Activated CD4-positive, alpha-beta T cell treated with anti-CD3 and anti-CD28 coated beads for 4 hours (primary cell): ENCODE measurements at places on chromosomes 5 and 9.

GRCh38 chr5:75885321-75885720 lies 168.1 kb upstream of the POC5 start:
- no peak for DNase-seq

DNA sequence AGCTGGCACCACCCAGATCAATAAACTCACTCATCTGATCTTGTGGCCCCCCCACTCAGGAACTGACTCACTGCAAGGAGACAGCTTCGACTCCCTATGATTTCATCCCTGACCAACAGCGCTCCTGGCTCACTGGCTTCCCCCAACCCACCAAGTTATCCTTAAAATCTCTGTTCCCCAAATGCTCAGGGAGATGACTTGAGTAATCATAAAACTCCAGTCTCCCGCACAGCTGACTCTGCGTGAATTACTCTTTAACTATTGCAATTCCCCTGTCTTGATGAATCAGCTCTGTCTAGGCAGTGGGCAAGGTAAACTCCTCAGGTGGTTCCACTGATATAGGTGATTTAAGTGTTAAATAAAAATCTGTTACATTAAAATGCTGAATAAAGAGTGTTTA lies 1.9 kb upstream of the TRIM32 start:
- DNase-seq: no peak

GRCh38 chr9:130731355-130731754 lies 37.8 kb downstream of the EXOSC2 start:
- no peak for DNase-seq

- DNase-seq: no peak
These were observed 25.2 kb upstream of the BASP1 start for GRCh38 chr5:17192191-17192590.

DNA sequence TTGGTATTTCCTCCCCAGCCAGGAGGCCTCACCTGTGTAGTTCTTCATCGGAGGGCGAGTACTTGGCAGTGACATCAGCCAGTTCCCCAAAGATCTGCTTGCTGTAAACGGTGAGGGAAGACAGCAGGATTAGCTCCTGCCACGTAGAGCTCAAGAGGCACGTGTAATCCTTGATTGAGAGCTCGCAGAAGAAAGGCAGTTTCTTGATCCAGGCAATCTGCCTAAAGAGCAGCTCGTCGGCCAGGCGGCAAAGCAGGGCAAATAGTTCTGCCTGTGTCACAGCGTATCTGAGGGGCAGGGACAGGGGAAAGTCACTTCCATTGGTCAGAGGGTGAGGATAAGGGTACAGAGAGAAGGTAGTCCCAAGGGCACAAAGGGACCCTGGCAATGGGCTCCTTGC lies 28.6 kb upstream of the NR5A1 start:
- DNase-seq: no peak

GRCh38 chr5:105868038-105868780 lies 1802.5 kb downstream of the EFNA5 start:
- DNase-seq: no peak

DNA sequence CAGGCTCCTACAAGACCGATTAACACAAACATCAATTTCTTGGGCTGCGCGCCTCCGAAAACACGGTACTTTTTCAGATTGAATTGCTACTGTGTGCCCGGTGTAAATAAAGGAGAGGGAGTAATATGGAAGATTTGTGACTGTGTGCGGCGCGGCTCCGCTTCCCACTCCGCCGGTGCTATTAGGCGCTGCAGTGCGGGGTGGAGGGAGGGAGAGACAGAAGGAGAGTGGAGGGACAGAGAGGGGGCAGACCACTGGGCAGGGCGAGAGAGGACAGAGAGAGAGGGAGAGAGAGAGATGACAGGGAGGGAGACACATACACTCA lies 24.7 kb upstream of the RNU6ATAC start:
- DNase-seq: no peak

DNA sequence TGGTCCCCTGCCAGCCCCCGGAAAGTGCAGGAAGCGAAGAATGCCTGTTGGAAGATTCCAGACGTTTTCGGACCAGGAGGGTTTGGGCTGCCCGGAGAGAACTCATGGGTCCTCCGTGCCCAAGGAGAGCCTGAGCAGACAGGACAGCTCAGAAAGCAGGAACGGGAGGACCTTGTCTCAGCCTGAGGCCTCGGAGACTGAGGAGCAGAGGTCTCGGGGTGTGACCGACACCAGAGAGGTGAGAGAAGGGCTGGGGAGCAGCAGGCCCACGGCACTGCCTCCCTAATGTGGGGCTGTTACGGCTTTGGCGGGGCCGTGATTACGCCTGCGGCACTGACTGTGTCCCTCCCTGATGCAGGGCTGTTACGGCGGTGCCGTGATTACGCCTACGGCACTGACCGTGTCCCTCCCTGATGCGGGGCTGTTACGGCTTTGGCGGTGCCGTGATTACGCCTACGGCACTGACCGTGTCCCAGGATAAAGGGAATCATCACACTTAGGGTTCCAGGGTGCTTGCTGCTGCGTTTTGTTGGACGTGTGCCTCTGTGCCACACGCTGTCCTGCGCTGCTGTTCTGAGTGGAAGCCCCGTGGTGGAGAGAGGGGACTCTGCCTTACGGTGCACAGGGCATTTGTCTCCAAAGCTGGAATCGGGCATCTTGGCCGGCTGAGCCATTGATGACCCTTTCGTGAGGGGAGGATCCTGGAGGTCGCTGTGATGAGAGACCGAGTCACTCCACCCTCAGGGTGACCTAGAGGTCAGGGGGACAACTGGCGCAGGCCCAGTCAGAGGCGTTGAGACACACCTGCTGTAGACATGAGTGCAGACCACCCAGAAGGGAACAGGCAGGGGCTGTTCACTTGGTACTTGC lies 25.7 kb downstream of the CEP72 start:
- no peak for DNase-seq

DNA sequence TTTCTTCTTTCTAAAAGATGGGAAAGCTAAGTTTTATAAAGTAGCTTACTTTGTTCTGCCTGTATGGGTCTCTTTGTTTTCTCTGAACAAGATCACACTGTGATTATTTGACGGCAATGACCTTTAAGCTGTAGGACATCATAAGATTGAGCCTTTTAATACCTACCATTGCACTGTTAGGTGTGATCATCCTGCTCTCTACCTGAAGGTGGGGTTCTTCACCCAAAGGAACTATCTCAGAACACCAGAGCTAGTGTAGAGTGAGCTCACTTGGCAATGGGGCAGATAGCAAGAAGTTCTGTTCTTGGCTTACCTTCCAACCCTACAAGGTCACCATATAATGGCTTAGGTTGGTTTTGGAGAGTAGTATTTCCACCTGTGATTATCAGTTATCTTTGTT lies 200.2 kb downstream of the SPATA31D1 start:
- DNase-seq: no peak

DNA sequence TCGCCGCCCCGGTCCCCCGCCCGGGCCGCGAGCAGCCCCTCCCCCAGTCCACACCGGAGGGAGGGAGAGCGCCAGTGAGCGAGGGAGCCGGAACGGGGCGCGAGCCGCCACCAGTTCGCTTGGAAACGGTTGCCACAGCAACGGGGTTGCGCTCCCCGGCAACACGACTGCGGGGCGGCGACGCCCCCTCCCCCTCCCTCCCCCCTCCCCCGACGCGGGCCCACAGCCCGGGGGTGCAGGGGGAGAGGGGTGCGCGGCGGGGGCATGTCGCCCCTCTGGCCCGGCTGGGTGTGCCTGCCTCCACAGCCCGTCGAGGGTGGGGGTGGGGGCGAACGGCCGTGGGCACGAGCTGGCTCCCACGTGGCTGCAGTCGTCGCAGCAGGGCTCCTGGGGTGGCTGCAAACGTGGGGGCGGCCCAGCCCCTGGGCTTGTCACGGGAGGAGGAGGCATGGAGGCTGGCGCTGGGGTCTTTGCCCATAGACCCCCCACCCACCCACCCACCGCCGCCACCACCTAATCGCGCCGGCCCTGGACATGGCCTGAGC lies 524 bp downstream of the PRR7 start:
- peak; percentile 59 for DNase-seq

DNA sequence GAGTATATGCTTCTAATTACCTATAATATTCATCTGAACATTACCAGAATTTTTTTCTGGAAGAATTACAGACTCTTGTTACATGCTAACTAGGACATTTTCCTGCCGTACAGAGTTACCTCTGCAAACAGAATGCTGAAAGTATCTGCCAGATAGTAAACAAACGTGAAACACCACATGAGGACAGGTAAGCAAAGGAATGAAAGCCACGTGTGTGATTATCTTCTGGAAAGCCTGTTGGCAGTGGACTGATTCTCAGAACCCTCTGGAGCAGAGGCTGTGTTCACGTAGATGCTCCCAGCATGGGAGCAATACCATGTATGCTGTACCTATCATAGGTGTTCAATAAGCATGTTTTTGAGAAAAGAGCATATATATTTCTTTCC lies 472.6 kb downstream of the ENC1 start:
- DNase-seq: no peak

GRCh38 chr9:27303219-27303618 lies 6.3 kb upstream of the EQTN start:
- no peak for DNase-seq

DNA sequence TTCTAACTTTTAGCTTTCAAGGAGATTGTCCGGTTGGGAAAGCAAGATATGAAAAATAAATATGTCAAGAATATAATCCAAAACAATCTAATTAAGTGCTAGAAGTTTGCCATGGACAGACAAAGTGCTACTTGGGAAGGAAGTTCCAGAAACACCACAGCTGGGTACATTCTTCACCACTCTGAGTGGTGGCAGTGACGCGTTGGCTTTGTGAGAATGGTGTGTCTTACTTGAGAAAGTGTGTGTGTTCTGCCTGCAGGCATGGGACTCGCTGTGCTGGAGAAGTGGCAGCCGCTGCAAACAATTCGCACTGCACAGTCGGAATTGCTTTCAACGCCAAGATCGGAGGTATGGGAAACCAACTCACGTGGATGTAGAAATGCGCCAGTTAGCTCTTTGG lies 177.2 kb downstream of the PCSK5 start:
- no peak for DNase-seq

DNA sequence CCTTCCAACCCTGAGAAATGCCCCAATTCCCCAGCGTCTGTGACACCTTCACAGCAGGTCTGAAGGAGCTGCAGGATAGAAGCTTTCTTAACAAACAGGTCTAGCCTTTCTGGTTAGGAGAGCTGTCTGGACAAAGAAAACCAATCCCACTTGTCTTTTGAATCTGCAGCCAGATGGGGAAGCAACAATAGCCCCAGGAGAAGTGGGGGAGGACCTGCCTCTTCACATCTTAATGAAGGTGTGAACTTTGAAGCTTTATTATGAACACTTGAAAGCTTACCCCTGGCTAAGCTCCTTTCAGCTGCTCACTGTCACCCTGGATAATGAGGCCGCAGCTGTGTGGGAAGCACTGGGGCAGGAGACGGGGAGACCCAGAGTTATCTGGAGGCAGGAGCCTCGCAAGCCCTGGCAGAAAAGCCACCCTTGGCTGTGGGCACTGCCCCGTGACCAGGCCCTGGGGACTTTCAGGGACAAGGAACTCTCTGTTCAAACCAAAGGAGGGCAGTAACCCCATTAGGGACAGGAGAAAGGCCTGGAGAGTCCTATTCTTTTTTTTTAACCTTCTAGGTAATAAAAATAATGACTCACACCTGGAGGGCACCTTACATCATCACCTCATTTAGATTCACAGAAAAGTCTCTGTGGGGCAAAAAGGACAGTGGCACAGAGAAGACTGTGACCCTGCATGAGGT lies 151.8 kb upstream of the RAD23B start:
- no peak for DNase-seq

DNA sequence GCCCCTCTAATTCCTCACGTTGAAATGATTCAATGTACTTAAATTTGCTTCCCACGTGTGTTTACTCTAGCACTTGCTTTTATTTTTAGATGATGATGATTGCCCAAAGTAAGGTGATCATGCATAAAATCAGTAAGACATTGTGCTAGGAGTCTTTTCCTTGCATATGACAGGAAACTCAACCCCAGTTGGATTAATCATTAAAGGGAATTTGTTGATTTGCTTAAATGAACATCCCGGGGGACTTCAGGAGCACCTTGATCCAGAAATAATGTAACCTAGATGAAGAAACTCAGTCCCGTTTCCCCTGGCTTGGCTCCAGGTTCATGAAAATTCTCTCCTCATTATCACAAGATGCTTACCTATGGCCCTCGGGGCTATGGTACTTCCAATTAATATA lies 106.1 kb upstream of the STC2 start:
- no peak for DNase-seq

- DNase-seq: no peak
These were observed 411.2 kb upstream of the SLC30A5 start for GRCh38 chr5:68682400-68683160.

DNA sequence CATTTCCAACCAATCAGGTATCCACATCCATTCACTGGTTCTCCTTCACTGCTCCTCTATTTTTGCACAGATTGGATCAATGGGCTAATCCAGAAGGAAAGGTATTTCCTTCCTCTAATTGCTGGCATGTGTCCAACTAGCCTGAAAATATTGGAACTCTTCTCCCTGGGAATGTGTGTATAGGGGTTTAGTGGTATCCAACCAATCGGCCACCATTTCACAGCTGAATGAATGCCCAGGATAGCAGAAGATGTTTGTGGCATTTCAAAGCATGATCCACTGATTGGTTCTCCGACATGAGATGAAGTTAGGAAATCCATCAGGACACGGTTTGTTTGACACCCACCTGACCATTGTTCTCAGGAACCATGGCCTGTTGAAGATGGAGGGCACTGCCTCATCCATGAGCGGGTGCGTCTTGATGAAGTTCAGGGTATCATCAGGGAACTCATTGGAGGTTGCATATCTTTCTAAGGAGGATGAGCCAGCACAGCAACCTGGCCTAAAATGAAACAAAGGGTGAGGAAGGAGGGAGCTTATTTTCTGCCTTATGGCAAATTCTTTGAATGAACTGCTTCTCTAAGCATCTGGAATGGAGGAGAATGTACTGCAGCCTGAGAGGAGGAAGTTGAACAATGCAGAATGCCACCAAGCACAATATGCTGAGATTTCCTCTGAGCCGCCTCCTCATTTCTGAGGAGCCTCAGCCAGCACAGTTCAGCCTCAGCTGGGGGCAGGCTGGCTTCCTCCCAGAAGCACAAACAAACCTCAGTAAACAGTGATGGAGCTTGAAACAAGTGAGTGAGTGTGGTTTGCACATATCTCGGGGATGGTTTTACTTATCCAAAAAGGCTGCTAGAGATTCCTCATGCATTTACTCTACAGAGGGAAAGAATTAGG lies 94.6 kb downstream of the SEMA6A start:
- no peak for DNase-seq

DNA sequence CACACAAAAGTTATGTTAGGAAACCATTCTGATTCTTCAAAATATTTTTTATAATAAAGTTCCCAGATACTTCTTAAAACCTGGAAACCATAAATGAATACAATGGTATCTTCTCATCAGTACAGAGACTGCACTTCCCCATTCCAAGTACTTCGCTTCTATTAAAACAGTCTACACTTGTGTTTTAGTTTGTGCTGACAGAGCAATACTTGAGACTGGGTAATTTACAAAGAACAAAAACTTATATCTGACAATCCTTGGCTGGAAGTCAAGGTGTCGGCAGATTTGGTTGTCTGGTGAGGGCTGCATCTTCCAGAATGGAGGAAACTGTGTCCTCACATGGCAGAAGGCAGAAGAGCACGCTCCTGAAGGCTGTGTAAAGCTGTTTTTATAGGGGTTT lies 70.1 kb downstream of the RFX3 start:
- no peak for DNase-seq

GRCh38 chr5:61416420-61416819 lies 84.4 kb downstream of the ZSWIM6 start:
- no peak for DNase-seq

GRCh38 chr9:95053611-95054570 lies 263.6 kb downstream of the FANCC start:
- DNase-seq: no peak

GRCh38 chr9:8877753-8878494 lies 1078.3 kb upstream of the DMAC1 start:
- DNase-seq: no peak
